ENCODE measurements at places on chromosomes 13 and 19.

DNA sequence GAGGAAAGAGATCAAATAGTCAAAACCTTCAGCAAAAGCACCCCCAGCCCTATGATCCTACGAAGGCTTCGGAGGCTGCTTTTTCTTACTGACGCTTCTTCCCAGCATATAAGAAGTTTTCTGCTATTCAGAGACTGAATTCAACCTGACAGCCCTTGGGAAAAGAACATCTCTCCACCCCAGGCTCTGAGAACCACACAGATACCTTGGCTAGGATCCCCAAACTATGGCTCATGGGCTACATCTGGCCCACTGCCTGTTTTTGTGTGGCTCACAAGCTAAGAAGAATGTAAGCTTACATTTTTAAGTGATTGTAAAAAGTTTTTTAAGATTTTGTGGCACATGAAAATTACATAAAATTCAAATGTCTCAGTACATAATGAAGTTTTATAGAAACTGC lies 3.0 kb downstream of the SLC15A1 start:
- no peak for DNase-seq

DNA sequence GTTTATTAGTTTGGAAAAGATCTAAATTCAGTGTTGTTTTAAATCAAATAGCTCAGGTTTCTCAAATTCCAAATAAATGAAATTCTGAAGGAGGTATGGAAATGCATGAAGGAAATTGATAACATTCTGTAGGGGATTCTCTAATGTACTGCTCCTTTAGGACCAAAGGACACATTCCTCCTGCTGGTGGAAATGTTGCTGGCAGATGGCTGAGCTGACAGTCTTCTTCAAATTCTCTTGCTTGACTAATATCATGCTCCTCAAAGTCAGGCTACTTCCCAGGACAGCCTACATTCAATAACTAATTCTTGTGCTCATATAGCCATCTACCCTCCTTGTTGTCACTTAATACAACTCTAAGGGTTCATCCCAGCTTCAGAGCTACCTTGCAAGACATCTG lies 1118.5 kb downstream of the PCDH9 start:
- no peak for DNase-seq

- DNase-seq, result no peak
Observed at GRCh38 chr13:112928972-112929782, 39.8 kb upstream of the MCF2L start.

DNA sequence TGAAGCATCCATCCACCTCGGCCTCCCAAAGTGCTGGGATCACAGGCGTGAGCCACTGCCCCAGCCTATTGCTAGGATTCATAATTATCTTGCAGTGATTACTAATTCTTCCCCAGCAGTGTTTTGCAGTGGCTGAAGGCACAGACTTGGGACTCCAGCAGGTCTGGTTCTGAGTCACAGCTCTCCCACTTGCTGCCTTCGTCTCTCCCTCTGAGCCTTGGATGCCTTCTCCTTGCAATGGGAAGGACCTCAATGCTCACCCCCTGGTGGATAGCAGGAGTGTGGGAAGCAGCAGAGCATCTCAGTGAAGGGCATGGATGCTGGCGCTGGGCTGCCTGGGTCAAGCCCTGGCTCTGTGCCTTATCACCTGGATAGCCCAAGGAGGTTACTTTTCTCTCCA lies 37.6 kb upstream of the SHKBP1 start:
- no peak for DNase-seq
